ENCODE measurements at places on chromosomes 2 and 18.

- no peak for DNase-seq
These were observed 30.4 kb downstream of the FBLN7 start for GRCh38 chr2:112168422-112169124.

GRCh38 chr2:35063836-35064235 lies 1291.7 kb upstream of the CRIM1 start:
- no peak for DNase-seq

DNA sequence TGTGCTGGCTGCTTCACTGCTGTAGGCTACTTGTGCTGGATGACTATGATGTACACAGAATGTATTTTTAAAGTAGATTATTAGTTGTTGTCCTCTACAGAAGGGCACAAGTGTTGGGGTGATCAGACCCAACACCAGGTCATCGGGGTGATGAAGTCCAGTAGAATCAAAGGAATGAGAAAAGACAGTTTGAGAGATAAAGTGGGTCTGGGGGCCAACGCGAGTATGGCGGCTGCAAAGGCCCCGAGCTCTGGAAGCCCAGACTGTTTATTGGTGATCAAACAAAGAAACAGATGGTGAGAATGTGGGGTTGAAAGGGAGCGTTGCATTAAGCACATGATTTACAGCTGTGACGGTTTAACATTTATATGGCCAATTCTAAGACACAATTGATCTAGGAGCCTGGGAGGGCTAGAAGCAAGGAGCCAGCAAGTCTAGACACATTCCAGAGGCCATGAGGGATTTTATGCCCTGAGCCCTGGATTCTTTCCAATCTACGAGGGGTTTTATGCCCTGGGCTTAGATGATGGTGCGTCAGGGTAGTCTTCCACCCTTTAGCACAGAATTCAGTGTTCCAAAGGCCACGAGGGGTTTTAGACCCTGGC lies 153.5 kb downstream of the AGPS start:
- DNase-seq: no peak

DNA sequence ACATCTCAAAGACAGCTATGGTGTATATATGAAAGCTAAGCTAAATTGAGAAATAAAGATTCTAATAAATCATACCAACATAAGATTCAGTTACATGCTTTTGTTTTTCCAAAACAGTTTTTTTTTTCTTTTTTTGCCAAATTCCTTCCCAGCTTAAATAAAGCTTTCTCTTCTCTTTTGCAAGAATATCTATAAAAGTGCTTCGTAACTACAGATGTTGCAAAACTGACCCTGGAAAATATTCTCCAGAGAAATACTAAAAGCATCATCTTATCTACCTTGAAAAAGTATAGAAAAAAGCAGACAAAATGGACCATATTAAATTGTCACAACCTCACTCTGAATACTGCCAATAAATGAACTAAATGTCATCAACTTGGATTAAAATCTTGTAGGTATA lies 38.7 kb downstream of the FANCL start:
- DNase-seq: no peak

DNA sequence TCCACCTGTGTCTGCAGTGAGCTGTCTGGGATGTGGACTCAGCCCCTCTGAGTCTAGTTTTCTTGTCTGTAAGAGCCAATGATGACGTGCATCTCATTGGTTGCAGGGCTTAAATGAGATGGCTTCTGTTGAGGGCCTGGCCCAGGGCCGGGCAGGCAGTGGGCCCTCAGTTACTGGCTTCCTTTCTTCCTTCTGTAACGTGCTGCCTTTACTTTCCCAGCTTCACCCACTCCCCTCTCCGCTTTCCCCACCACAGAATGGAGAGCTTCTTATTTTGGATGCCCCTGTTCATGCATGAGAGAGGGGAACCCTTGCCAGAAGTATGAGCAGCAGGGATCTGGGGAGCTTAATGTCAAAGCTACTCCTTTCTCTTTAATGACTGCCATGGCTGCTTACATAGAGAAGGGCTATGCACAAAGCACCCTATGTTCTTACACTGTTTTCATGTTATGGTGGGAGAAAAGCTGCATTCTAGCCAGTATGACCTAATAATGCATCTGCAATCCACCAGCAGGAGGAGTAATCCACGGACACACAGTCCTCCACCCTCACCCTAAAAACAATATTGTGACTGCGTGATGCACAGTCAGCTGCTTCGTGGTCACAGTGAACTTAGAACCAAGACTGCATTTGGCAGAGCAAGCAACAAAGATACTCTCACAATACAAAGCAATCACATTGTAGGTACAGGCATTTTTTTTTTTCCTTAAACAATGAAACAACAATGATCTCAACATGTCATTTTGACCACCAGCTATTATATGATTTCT lies 37.2 kb downstream of the CREG2 start:
- DNase-seq: no peak

DNA sequence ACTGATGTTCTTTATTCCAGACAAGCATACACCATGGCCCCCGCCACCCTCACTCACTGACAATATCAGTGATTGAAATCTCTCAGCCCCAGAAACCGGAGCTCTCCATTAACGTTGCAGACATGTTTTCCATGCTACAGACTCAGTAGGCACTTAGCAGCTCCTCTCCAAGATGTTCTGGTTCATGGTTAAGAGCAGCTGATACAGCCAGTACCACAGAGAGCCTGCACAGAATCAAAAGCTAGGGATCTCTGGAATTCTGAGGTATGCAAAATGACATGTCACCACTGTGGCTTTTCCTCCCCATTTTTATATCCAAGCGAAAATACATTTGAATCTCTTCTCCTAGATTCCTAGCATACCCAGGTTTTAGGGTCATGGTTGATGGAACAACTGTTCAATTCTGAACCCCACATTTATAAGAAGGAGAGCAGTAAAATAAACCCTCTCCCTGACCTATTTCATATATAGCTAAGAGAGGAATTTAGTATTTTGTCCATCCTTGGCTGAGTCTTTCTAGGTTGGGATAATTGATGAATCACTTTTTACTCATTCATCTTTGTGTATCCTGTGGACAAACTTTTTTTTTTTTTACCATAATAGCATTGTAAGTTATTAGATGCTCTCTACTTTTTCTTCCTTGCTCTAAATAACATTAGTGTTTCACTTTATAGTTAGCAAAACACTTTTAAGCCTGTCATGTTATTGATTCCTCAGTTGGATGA lies 488.4 kb upstream of the PIK3C3 start:
- no peak for DNase-seq

DNA sequence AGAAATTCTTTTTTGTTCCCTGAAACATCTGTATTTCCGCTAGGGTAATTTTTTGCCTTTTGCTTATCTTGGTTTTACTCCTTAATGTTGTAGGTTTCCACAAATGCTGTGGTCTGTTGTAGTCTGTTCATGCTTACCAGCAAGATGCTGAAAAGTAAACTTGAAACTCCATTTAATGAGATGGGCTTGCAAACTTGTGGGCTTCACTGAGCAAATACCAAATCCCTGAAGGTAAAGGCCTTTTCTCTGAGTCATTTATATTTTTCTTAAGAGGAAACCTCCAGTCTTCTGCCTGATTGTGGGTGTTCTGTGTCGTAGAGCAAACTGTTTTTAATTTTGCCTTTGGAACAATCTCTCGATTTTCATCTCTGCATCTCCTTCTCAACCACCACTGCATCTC lies 9.3 kb downstream of the SP140 start:
- DNase-seq: no peak

- DNase-seq: no peak
These were observed 16.3 kb downstream of the THOC1 start for GRCh38 chr18:251572-251971.

DNA sequence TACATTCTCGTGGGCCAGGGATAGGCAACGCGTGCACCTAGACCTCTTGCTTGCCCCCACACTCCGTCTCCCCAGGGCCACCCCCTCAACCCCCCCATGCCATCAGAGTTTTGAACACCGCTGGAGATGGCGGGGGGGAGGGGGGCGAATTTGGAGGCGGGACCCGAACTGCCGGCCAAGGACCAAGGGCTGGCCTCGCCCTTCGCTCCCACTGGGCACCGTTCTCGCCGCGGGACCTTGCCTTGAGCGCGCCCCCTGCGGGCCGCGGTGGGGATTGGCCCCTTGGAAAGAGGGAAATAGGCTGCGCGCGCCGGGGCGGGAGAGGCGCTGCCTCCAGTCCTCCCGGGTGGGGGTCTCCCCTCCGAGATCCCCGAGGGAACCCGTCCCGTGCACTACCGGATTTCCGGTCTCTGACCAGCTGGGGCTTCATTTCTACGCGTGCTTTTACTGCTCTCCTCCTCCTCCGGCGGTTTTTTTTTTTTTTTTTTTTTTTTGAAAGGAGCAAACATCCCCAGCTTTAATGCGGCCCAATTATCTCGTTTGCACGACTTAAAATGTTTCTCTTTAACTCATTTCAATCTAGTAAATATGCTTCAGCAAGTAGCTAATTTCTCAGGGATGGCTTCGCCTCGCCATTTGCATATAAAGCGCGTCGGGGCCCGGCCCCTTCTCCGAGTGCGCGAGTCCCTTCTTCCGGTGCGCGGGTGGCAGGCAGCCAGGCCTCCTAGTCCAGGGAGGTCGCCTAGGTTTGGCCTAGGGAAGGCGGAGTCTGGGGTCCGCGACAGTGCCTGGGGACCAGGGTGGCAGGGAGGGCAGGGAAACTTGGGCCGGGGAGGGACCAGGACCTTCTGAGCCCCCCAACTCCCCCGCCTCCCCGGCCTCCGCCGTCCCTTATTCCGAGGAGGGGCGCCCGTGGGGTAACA lies 10.0 kb upstream of the GBX2 start:
- DNase-seq: no peak

- no peak for DNase-seq
These were observed 266.8 kb downstream of the ALPK2 start for GRCh38 chr18:58362027-58362575.

- DNase-seq: no peak
These were observed 8.8 kb downstream of the NT5C1B start for GRCh38 chr2:18580606-18581005.

- DNase-seq: no peak
These were observed 680.4 kb downstream of the TDRD15 start for GRCh38 chr2:21804151-21804550.

GRCh38 chr2:8239531-8240088 lies 442.2 kb upstream of the ID2 start:
- DNase-seq: no peak

DNA sequence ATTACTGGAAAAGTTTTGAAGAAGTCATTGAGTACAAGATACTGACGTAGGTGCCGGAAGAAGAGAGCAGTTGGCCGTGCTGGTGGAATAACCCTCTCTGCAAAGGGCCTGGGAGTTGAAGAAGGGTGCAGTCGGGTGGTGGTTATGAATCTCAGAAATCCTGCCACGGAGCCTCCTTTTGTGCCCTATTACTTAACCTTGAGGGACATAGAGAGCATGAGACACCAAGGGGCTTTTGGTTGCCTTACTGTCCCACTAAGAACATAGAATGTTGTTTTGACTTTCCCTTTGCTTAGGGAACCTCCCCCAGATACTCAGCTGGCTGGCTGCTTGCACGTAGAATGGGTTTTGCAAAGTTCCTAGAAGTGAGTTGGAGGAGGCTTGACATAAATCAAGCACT lies 1.3 kb upstream of the CD28 start:
- no peak for DNase-seq

GRCh38 chr2:20223407-20224163 lies 1.3 kb downstream of the SDC1 start:
- no peak for DNase-seq

DNA sequence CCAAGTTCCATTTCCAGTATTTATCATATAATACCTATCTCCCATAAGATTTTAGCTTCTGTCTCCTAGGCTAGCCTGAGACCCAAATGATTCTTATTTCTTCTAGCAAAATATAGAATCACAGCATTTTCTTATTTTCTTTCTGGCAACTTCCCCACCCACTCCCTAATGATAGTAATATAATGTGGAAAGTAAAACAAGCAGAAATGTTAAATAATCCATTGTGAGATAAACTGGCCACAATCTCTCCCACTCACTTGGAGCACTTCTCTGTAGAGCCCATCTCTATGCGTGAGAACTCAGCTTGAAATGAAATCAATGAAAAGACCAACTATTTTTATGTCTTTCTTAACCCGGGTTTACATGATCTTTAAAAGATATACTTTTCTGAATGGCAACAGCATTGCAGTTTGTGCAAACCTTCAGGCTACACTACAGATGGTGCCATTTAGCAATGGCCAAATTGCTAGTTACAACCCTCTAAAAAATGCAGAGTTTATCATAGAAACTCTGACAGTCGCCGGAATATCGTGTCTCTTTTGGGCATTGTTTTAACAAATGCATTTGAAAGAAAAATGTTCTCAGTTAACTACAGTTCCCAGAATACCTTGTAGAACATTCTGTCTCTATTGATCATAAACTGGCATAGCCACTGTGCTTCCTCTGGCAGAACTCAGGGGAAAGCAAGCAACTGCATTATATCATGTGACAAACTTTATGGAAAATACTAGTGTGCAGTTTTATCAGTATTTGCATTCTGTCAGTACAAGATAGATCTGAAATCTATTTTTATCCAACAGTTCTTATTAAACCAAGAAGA lies 1407.4 kb upstream of the ZEB2 start:
- no peak for DNase-seq

- no peak for DNase-seq
These were observed 20.0 kb downstream of the PASK start for GRCh38 chr2:241129086-241129871.

- no peak for DNase-seq
These were observed 133.2 kb downstream of the NAPG start for GRCh38 chr18:10659000-10659399.

- no peak for DNase-seq
These were observed 58.7 kb downstream of the CRIM1 start for GRCh38 chr2:36414307-36414706.

DNA sequence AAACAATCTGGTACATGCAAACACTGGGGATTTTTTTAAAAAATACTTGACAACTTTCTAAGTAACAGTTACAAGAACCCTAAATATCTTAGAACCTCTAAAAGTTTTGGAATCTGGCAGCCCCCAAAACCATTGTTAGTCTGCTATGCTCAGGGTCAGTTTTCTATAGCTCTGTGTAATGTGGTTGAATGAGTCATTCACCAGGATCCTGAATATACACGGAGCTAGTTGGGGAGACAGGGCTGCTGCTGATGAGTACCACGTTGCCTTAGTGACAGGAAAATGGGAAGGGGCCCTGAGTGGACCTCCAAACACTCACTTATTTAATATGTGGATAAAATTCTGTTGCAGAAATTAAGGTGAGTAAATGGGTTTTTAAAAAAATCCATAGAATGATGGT lies 36.9 kb upstream of the TANC1 start:
- DNase-seq: no peak

GRCh38 chr2:101770726-101771125 lies 73.2 kb downstream of the MAP4K4 start:
- no peak for DNase-seq

GRCh38 chr2:23526114-23526513 lies 141.1 kb downstream of the KLHL29 start:
- DNase-seq: no peak

DNA sequence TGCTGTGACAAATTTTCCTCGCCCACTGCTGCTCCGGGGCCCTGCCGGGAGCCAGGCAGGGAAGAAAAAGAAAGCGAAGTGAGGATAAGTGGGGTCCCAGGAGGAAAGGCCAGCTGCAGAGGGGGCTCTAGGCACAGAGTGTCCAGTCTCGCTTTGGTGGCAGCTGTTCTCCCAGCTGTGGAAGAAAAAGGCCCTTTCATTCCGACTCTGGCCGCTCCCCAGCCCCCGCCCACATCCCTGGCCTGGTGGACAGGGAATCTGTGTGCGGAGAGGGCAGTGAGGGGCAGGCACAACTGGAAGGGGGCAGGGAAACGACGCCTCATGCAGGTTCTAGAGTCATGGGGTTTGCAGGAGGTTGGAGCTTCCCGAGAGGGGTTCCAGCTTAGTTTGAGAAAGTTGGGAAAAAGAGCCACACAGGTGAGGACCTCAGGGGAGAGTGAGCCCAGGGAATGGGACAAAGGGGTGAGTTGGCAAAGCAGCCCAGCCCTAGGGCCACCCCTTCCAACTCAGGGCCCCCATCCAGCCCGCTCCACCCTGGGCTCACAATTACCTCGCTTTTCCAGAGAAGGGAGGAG lies 1.8 kb downstream of the RTKN start:
- DNase-seq: no peak

Measured in LNCaP clone FGC (cell line).